ENCODE measurements at places on chromosomes 16 and 17.

- H3K4me1 ChIP-seq: peaks cover 13% of the 10 kb centered on the region
- peaks cover 2% of the 10 kb centered on the region for H3K27me3 ChIP-seq
- H3K4me3 ChIP-seq: peak within 1 kb of the TSS; percentile 84
Observed at GRCh38 chr17:41835800-41836549, at the start of gene NT5C3B. Gene NT5C3B, minus strand, starts transcription at chr17:41836232. Its CDS starts 39 bp downstream, at chr17:41836193.

GRCh38 chr17:43028221-43028861 is 3.3 kb downstream of the RND2 start:
- H3K4me3 ChIP-seq: no peak overlapping the region
- H3K27ac ChIP-seq: no peak overlapping the region
- no peak for DNase-seq
- H3K36me3 ChIP-seq: no peaks in the 10 kb centered on the region
- peaks cover 10% of the 10 kb centered on the region for H3K4me1 ChIP-seq
- H3K27me3 ChIP-seq: peaks cover 10% of the 10 kb centered on the region

- H3K27ac ChIP-seq: no peak overlapping the region
- H3K27me3 ChIP-seq: peaks cover 42% of the 10 kb centered on the region
- no peaks in the 10 kb centered on the region for H3K36me3 ChIP-seq
- peaks cover 7% of the 10 kb centered on the region for H3K4me1 ChIP-seq
- DNase-seq: peak; percentile 20
- no peak overlapping the region for H3K4me3 ChIP-seq
Observed at GRCh38 chr17:43755389-43755875, 3.2 kb downstream of the SOST start.

GRCh38 chr17:5621729-5622128 is 37.4 kb upstream of the NLRP1 start:
- no peak for DNase-seq
- H3K27me3 ChIP-seq: peaks cover 5% of the 10 kb centered on the region
- H3K27ac ChIP-seq: no peak overlapping the region

GRCh38 chr17:3845291-3845620 is 790 bp downstream of the NCBP3 start:
- peak overlapping the region; percentile 91 for H3K4me3 ChIP-seq
- H3K4me1 ChIP-seq: peaks cover 16% of the 10 kb centered on the region
- DNase-seq: peak; percentile 51
- H3K36me3 ChIP-seq: peaks cover 31% of the 10 kb centered on the region
- H3K27ac ChIP-seq: peak overlapping the region; percentile 91

GRCh38 chr16:19169082-19169639 is 1.1 kb downstream of the SYT17 start:
- no peaks in the 10 kb centered on the region for H3K4me1 ChIP-seq
- H3K27me3 ChIP-seq: peaks cover 31% of the 10 kb centered on the region
- H3K36me3 ChIP-seq: no peaks in the 10 kb centered on the region
- no peak overlapping the region for H3K4me3 ChIP-seq

DNA sequence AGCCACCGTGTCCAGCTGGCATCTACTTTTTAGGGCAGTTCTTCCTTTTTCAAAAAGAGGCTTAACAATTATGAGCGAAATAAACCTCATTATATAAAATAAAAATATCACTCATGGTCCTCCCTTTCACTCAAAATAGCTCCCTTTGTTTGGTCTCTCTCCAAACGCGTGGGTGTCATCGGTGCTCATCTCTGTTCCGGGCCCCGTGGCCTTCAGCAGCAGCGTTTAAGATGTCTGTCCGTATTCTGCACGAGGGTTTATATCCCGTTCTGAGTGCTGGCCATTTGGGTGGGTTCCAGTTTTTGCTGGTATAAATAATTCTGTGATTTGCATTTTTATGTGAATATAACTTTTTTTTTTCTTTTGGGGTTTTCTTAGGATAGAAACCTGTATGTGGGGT is 33.4 kb downstream of the PRMT7 start:
- H3K4me3 ChIP-seq: no peak overlapping the region
- H3K27me3 ChIP-seq: no peaks in the 10 kb centered on the region
- no peak overlapping the region for H3K27ac ChIP-seq
- no peak for DNase-seq
- peaks cover 67% of the 10 kb centered on the region for H3K36me3 ChIP-seq
- peaks cover 5% of the 10 kb centered on the region for H3K4me1 ChIP-seq

DNA sequence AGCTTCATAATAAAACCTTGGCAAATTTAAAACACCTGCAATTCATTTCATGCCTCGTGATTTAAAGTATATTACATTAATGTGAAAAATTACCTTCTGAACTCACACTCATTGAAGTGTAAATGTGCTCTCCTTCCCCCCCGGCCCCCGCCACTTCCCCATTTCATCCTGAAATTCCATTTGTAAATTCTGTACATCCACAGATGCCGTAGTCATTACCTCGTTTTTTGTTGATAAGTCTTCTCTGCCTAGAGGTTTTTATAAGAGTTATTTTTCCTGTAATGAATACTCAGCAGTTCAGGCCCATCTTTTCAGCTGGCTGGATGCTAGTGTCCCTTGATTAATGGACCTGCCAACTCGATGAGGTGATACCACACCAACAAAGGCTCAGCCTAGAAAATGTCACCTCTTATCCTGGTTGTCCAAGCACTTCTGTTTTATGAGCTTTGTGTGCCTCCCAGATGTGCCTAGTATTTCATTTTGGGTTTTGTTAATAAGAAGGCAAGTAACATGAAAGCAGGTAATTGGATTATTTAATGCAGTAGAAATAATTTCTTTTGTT is 64.8 kb upstream of the KIFC3 start:
- H3K36me3 ChIP-seq: no peaks in the 10 kb centered on the region
- H3K27me3 ChIP-seq: peaks cover 21% of the 10 kb centered on the region
- no peaks in the 10 kb centered on the region for H3K4me1 ChIP-seq

GRCh38 chr17:17042384-17042736 is at the start of gene MPRIP:
Gene MPRIP, plus strand, starts transcription at chr17:17042457. Its CDS starts 392 bp downstream, at chr17:17042849.
- DNase-seq: no peak
- peaks cover 37% of the 10 kb centered on the region for H3K4me1 ChIP-seq
- H3K36me3 ChIP-seq: peaks cover 6% of the 10 kb centered on the region
- H3K27me3 ChIP-seq: no peaks in the 10 kb centered on the region

DNA sequence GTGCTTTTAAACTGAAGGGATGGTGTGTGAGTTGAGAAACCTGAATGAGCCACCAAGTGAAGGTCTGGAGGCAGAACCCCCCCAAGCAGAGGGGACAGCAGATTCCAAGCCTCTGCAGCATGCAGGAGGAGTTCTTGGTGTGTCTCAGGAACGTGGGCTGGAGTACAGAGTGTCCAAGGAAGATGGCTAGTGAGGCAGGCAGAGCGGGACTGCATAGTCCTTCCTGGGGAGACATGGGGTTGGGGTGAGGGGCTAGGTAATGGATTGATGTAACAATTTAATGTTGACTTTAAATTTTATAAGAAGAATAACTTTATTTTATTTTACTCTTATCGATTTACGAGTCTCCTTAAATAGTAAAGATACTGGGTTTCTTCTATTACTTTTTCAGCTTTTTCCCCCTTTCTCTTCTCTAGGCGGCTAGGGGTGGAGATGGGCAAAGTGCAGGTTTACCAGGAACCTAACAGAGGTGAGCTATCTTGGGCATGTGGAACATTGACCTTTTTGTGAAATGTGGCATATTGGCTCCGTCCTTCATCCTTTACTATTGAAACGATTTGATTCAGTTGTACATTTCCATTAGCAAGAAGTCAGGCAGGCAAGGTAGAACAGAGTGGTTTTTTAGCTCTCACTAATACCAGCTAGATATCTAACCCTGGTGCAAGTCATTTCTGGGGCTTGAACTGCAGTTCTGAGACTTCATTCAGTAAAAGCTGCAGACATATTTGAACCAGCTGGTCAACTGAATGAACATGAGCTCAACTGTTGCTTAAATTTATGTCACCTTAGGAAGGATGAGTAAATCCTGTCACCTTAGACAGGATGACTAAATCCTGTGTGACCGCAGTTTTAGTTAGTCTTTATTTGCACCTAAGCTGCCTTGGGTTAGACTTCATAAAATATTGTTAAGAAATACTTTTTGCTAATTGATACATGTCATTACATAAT is 9.2 kb downstream of the PRPSAP2 start:
- no peak overlapping the region for H3K27ac ChIP-seq
- H3K4me1 ChIP-seq: peaks cover 7% of the 10 kb centered on the region
- no peak for DNase-seq
- H3K27me3 ChIP-seq: no peaks in the 10 kb centered on the region

GRCh38 chr16:86462334-86463084 is 47.8 kb upstream of the FOXF1 start:
- H3K36me3 ChIP-seq: no peaks in the 10 kb centered on the region
- no peaks in the 10 kb centered on the region for H3K4me1 ChIP-seq
- H3K27ac ChIP-seq: no peak overlapping the region
- no peak overlapping the region for H3K4me3 ChIP-seq
- no peak for DNase-seq

- peaks cover 9% of the 10 kb centered on the region for H3K27me3 ChIP-seq
- DNase-seq: no peak
- H3K27ac ChIP-seq: no peak overlapping the region
- peaks cover 7% of the 10 kb centered on the region for H3K4me1 ChIP-seq
- no peak overlapping the region for H3K4me3 ChIP-seq
Observed at GRCh38 chr17:31678431-31678830, 180.6 kb downstream of the COPRS start.

- no peak overlapping the region for H3K4me3 ChIP-seq
- no peak for DNase-seq
- no peaks in the 10 kb centered on the region for H3K36me3 ChIP-seq
Observed at GRCh38 chr16:13421726-13422125, 498.2 kb upstream of the ERCC4 start.

- no peak for DNase-seq
- peaks cover 16% of the 10 kb centered on the region for H3K4me1 ChIP-seq
- peak overlapping the region; percentile 41 for H3K27ac ChIP-seq
- no peaks in the 10 kb centered on the region for H3K36me3 ChIP-seq
- H3K4me3 ChIP-seq: no peak overlapping the region
- peaks cover 20% of the 10 kb centered on the region for H3K27me3 ChIP-seq
Observed at GRCh38 chr17:43579566-43580140, 33.5 kb upstream of the ETV4 start.

GRCh38 chr16:79317521-79317920 is 283.0 kb downstream of the MAF start:
- DNase-seq: no peak
- H3K4me3 ChIP-seq: peak overlapping the region; percentile 16
- H3K36me3 ChIP-seq: no peaks in the 10 kb centered on the region
- H3K27ac ChIP-seq: peak overlapping the region; percentile 27

DNA sequence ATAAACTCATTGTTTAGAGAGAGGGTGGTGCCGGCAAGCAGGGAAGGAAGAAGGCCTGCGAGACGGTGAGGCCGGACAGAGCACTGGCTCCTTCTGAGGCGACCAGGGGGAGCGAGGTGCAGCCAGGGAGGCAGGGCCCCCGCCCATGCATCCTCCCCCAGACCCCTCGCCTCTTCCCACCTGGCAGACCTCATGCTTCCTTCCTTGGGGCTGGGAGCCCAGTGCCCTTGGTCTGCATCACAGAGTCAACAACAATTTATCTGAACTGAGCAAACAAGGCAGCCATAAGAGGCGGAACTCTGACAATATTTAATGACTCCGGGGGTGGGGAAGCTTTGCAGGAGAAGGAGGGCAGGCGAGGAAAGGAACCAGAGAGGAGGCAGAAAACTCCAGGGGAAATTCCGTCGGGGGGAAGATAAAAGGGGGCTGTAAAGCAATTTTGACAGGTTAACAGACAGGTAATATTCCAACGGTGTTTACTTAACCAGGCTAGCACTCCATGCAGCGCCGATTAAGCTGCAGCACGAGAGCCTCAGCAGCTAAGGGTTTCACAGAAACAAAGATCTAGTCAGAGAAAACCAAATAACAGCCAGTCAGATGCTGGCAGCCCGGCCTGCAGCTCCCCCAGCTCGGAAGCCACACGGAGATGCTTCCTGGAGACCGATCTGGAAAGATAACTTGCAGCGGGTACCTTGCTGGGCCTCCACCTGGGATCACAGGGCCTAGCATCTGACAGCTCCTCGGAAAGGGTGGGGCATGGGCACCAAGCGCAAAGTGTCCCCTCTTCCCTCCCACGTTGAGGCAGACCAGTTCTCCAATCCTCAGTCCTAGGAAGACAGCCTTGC is 398.2 kb downstream of the SOX9 start:
- no peak overlapping the region for H3K4me3 ChIP-seq
- no peak overlapping the region for H3K27ac ChIP-seq
- no peaks in the 10 kb centered on the region for H3K4me1 ChIP-seq
- DNase-seq: no peak
- H3K27me3 ChIP-seq: no peaks in the 10 kb centered on the region

GRCh38 chr17:3722716-3723115 is 987 bp upstream of the HASPIN start:
- peaks cover 55% of the 10 kb centered on the region for H3K4me1 ChIP-seq
- H3K4me3 ChIP-seq: peak overlapping the region; percentile 91
- no peak for DNase-seq
- peaks cover 64% of the 10 kb centered on the region for H3K36me3 ChIP-seq

DNA sequence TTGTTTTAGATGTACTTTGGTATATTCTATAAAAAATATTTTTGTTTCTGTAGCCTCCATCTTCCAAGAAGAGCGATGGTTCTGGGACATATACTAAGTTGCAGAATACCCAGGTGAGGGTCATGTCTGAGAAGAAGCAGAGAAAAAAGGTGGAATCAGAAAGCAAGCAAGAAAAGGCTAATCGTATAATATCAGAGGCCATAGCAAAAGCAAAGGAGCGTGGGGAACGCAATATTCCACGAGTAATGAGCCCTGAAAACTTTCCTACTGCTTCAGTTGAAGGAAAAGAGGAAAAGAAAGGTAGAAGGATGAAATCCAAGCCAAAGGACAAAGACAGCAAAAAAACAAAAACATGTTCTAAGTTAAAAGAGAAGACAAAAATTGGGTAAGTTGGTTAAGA is 154.6 kb downstream of the CHD9 start:
- peaks cover 9% of the 10 kb centered on the region for H3K4me1 ChIP-seq
- H3K27me3 ChIP-seq: no peaks in the 10 kb centered on the region
- no peak for DNase-seq
- H3K4me3 ChIP-seq: peak overlapping the region; percentile 69

DNA sequence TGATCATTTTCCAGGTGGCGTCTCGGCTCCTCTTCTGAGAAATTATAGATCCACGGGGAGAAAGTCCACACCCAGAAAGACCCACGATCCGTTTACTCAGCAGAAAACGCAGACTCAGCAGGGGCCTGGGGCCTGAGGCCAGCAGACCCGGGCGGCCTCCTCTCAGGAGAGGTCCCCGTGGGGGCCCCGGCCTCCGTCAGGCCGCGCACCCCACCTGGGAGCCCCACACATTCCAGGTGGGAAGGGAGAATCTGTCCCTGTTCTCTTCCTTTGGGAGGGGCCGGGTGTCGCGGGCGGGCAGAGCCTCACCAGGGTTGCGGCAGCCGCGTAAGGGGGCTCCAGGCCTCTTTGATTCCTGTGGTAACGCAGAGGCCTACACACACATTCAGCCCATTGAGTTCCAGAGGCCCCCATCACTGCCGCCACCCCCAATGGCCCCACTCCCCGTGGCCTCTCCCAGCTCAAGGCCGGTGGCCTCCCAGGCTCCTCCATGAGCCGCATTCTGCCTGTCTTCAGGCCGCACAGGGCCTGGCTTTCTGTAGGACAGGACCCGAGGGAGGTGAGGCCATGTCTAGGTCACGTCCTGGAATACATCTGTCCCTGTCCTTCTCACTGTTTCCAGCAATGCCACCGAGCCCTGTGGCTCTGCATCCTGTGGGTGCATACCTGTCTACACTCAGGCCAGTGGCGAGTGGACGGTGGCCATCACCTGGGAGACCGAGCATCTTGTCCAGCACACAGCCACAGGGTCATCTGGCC is 1.6 kb upstream of the IGFALS start:
- H3K27ac ChIP-seq: no peak overlapping the region
- no peaks in the 10 kb centered on the region for H3K4me1 ChIP-seq
- H3K4me3 ChIP-seq: no peak overlapping the region
- H3K27me3 ChIP-seq: no peaks in the 10 kb centered on the region
- peaks cover 4% of the 10 kb centered on the region for H3K36me3 ChIP-seq
